ENCODE measurements at places on chromosomes 7 and 10. TPM values are rescaled to one million over a fixed set of nuclear protein-coding genes. Genes with fewer than 3 reads are reported as not detected.

DNA sequence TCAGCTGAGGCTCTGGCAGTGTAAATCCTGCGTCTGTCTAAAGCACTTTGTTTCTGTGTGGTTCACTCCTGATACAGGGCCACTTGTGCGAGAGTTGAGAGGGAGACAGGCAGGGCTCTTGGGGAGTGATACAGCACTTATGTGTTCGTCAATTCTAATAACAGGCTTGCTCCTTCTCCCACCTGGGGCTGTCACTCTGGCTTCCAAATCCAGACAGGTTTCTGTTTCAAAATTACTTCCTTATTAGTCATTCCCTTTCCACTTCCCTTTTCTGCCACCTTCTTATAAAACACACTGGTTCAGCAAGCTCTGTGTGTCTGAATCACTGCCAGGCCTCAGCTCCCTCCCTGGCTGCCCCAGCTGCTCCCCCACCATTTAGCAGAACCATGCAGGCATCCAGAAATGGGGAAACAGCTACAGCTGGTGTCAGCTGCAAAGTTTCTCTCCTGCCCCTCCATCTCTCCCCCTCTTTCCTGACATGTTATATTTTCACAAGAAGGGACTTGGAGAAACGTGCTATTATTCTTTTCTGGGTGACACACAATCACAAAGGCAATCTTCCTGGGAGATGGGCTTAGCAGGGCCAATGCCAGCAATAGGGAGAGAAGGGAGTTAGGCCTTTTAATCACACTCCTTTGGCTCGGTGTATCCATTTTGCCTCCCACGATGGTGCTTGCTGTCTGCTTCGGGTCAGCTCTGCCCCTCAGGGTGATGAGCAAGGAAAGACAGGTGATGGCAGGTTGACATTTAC lies 58.4 kb upstream of the ZNRF2 start:
- DNase-seq = no peak
- H3K4me1 ChIP-seq = 0 out of 2 replicates have a peak, but pooled peaks cover 3% of the 10 kb centered on the region
- H3K27ac ChIP-seq = no peak overlapping the region
- peaks cover 5% of the 10 kb centered on the region for H3K27me3 ChIP-seq

DNA sequence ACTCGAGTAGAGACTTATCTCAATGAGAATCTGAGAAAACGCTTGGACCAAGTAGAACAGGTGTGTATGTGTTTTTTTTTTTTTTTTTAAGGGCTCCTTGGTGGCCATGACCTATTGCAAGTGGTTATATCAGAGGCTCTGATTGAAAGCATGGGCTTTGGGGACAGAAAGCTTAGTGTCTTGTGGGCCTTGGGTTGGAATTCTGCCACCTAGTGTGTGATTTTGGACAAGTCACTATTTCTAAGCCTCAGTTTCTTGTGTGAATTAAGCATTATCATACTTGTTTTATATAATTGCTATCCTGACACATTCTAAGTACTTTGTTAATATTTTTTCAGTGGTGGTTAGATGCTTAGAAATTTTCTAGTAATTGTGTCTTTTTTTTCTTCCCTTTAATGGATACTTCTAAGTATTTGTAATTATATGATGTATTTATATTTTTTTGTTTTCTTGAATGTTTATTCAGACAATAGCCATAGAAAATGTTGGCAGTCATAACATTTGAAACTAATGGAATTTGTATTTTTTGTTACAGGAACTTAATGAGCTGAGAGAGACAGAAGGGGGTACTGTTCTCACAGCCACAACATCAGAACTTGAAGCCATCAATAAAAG lies 33.1 kb downstream of the SMC3 start:
- no peaks in the 10 kb centered on the region for H3K27me3 ChIP-seq
- H3K27ac ChIP-seq = no peak overlapping the region

DNA sequence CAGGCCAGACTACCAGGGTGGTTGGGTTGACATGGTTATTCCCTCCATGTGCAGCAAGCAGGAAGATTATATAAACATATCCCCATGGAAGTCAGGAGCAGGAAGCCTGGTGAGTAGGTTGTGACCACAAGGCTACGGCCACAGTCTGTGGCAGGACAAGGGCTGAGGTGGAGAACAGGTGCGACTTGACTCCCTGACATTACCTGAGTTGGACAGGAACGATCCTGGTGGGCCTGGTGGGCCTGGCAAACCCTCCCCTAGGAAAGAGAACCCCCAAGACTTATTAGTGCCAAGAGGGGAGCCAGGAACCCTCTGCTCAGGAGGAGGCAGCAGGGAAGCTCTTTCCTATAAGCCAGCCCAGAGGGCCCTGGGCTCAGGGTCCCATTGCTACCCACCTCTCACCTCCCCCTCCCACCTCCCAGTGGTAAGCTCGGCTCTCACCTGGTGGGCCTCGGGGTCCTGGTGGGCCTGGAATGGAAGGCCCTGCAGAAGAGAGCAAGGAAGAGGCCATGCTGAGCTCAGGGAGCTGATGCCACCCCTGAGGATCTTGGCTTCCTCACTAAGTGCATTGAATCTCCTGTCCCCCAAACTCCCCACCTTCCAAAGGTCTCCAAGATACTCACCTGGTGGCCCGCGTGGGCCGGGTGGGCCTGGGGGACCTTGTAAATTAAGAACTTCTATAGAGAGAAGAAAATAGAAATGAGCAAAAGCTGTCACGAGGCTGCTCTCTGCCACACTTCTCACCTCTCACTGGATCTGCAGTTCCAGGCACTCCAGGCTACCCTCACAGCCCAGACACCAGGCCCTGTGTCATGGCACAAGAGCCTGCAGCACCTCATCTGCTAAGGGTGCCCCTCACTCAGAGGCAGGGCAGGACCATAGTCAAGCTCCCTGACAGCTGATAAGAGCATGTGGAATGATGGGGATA lies 44.6 kb downstream of the COL17A1 start:
- no peak overlapping the region for H3K27ac ChIP-seq
- H3K4me1 ChIP-seq = no peaks in the 10 kb centered on the region
- H3K27me3 ChIP-seq = peaks cover 4% of the 10 kb centered on the region
- H3K36me3 ChIP-seq = no peaks in the 10 kb centered on the region
- DNase-seq = no peak
- no peak overlapping the region for H3K4me3 ChIP-seq

C7orf33 gene
- total RNA-seq = not detected

GRCh38 chr7:19146699-19147098 lies 1.5 kb upstream of the FERD3L start:
- no peak overlapping the region for H3K4me3 ChIP-seq
- DNase-seq = no peak
- no peaks in the 10 kb centered on the region for H3K36me3 ChIP-seq

Measured in Panc1 (cell line).